Sigmoid colon (tissue), 7 donors: ENCODE measurements at places on chromosomes 3 and 15. TPM values are rescaled to one million over a fixed set of nuclear protein-coding genes. Genes with fewer than 3 reads are reported as not detected.

- DNase-seq, result no peak
- no peak overlapping the region for H3K27ac ChIP-seq
- H3K36me3 ChIP-seq, result peaks cover 7% of the 10 kb centered on the region
- no peaks in the 10 kb centered on the region for H3K4me1 ChIP-seq
- H3K27me3 ChIP-seq, result no peaks in the 10 kb centered on the region
- no peak overlapping the region for H3K4me3 ChIP-seq
Measured at GRCh38 chr15:41521614-41522013, 8.0 kb upstream of the LTK start.

DNA sequence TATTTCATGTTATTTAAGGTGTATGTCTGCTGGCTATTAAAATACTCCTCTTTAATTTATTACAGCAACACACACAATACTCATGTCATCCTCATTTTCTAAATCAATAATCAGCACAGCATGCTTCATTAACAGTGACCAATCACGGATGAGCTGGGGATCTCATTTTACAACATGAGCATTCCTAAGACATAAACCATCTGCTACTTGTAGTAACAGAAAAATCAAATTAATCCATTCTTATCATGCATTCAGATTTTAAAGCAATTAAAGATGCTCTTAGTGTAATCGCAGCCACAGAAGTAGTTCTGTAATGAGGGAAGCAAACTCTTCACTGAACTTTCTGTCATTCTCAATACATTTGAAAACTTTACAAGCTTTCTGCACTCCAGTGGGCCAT, 191.1 kb downstream of the TBC1D5 start:
- no peak overlapping the region for H3K4me3 ChIP-seq
- no peak overlapping the region for H3K27ac ChIP-seq
- H3K4me1 ChIP-seq, result no peaks in the 10 kb centered on the region
- DNase-seq, result no peak
- H3K27me3 ChIP-seq, result no peaks in the 10 kb centered on the region

- H3K27ac ChIP-seq, result no peak overlapping the region
Measured at GRCh38 chr3:171690281-171690680, 120.0 kb downstream of the PLD1 start.

DNA sequence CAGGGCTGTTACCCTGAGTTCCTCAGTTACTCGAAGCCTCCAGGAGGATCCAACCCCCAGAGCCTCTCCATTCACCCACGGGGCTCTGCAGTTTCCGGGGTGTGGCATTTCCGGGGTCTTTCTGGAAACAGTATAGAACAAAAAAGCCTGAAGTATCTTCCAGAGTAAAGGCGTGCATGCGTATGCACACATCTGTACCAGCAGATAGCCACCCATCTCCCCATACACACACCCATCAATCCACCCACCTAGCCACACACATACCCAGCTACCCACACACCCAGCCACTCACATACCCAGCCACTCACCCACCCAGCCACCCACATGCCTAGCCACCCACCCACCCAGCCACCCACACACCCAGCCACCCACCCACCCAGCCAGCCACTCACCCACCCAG, 2.9 kb upstream of the DNAJB8 start:
- H3K4me3 ChIP-seq, result no peak overlapping the region
- H3K27me3 ChIP-seq, result peaks cover 46% of the 10 kb centered on the region
- no peaks in the 10 kb centered on the region for H3K4me1 ChIP-seq
- H3K27ac ChIP-seq, result no peak overlapping the region
- H3K36me3 ChIP-seq, result no peaks in the 10 kb centered on the region

The LRRIQ4 gene
- total RNA-seq, result not detected

The HHATL gene
- total RNA-seq, result not detected

DNA sequence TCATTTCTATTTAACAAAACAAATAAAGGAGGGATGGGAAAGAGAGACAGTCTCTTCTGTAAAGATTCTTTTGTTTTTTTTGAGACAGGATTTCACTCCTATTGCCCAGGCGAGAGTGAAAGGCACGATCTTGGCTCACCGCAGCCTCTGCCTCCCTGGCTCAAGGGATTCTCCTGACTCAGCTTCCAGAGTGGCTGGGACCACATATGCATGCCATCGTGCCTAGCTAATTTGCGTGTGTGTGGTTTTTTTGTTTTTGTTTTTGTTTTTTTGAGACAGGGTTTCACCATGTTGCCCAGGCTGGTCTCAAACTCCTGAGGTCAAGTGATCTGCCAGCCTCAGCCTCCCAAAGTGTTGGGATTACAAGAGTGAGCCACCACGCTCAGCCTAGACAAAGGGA, 23.3 kb downstream of the STAG1 start:
- H3K4me3 ChIP-seq, result no peak overlapping the region
- no peaks in the 10 kb centered on the region for H3K36me3 ChIP-seq
- H3K4me1 ChIP-seq, result peaks cover 50% of the 10 kb centered on the region
- H3K27me3 ChIP-seq, result no peaks in the 10 kb centered on the region

GRCh38 chr3:59401924-59402323, 352.1 kb upstream of the CFAP20DC start:
- no peak overlapping the region for H3K27ac ChIP-seq
- H3K36me3 ChIP-seq, result no peaks in the 10 kb centered on the region
- no peak for DNase-seq
- H3K4me1 ChIP-seq, result no peaks in the 10 kb centered on the region
- no peak overlapping the region for H3K4me3 ChIP-seq

DNA sequence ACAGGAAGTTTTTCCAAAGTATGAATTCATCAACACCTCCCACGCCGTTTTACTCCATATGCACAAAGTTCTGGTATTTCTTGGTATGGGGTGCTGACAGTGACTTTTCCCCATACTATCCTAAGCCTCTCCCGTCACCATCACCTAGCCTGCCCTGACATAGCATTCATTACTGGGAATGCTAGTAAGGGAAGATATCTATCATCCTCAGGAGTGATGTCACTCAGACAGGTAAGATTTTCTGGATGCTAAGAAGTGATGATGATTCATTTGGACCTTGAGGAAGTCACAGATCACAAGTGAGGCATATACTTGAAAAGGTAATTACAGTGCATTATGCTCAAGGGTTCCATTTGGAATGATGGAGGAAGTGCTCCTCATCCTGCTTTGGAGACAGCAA, 355.1 kb upstream of the STAC start:
- no peaks in the 10 kb centered on the region for H3K36me3 ChIP-seq
- no peaks in the 10 kb centered on the region for H3K4me1 ChIP-seq
- no peak overlapping the region for H3K27ac ChIP-seq
- no peak overlapping the region for H3K4me3 ChIP-seq
- no peak for DNase-seq

DNA sequence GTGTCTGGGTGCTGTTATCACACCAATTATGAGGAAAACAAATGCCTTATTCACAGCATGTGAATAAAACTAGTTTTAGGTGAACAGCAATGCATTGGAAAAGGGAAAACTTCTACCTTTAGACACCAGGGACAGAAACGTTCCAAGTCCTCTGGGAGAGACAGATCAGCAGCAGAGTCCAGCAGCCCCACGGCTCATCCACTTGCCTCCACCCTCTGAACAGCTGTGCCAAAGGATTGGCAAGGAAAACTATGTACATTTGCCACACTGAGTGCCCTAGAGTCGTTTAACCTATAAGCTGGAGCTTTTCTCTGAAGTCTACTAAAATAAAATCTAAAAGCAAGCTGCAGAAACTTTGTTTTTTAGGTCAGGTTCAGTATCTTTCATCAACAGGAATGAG, 107.7 kb upstream of the EIF1B start:
- no peak overlapping the region for H3K27ac ChIP-seq
- H3K27me3 ChIP-seq, result no peaks in the 10 kb centered on the region
- no peaks in the 10 kb centered on the region for H3K36me3 ChIP-seq
- H3K4me1 ChIP-seq, result no peaks in the 10 kb centered on the region
- no peak overlapping the region for H3K4me3 ChIP-seq
- no peak for DNase-seq

DNA sequence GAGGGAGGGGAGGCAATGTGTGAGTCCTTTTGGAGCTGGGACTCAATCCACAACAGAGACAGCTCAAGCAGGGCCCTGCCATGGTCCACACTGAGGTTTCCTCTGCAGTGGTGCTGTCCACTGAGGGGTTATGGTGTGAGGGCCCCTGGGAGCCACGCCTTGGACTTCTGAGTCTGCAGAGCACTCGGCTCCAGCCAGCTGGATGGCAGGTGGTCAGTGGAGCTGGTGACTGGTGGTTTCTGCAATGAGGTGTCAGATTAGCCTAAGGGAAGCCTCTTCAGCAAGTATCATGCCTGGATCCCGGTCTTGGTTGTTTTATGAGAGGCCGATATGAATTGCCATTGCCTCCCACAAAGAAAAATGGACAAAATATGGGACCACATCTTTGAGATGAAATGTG, 21.7 kb downstream of the LSM3 start:
- no peak overlapping the region for H3K27ac ChIP-seq
- no peak overlapping the region for H3K4me3 ChIP-seq
- no peaks in the 10 kb centered on the region for H3K4me1 ChIP-seq
- H3K36me3 ChIP-seq, result peaks cover 22% of the 10 kb centered on the region
- DNase-seq, result no peak

GRCh38 chr3:161067335-161067734, 37.8 kb downstream of the B3GALNT1 start:
- DNase-seq, result no peak
- peaks cover 43% of the 10 kb centered on the region for H3K36me3 ChIP-seq
- no peaks in the 10 kb centered on the region for H3K27me3 ChIP-seq

GRCh38 chr3:123258811-123259420, 57.2 kb downstream of the SEC22A start:
- H3K4me1 ChIP-seq, result no peaks in the 10 kb centered on the region
- H3K4me3 ChIP-seq, result no peak overlapping the region
- no peaks in the 10 kb centered on the region for H3K27me3 ChIP-seq
- no peak for DNase-seq
- no peak overlapping the region for H3K27ac ChIP-seq

GRCh38 chr3:33855884-33856546, 57.6 kb downstream of the PDCD6IP start:
- H3K4me3 ChIP-seq, result no peak overlapping the region
- no peaks in the 10 kb centered on the region for H3K27me3 ChIP-seq
- H3K27ac ChIP-seq, result no peak overlapping the region
- DNase-seq, result no peak
- H3K4me1 ChIP-seq, result no peaks in the 10 kb centered on the region

DNA sequence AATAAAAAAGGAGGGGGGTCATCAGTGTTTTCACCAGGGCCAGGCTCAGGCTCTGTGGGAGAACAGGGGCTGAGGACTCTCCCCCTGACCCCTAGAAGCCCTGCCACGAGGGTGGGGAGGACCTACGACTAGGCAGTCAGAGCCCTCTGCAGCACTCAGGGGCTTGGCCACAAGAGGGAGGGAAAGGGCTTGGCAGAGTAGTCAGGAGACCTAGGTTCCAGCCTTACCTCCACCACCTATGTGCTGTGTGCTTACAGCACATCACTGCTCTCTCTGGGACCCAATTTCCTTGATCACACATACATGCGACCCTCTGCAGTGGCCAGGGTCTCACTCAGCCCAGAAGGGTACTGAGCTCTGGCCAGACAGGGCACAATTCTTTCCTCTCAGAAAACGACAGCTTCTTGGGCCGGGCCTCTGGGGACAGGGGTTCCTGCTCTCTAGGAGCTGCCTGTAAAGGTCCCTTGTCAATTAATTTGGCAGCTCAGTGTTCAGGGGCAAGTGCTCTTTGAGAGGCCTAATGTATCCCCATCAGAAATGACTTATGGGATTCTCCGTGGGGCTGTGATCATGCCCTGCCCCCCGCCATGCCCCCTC, 16.4 kb upstream of the SKIC8 start:
- H3K36me3 ChIP-seq, result no peaks in the 10 kb centered on the region
- no peaks in the 10 kb centered on the region for H3K27me3 ChIP-seq
- no peak overlapping the region for H3K27ac ChIP-seq
- peak; percentile 50 for DNase-seq

GRCh38 chr15:34988027-34988902, at the start of gene ZNF770:
TSS of gene ZNF770 (minus strand) at chr15:34988287. CDS start at chr15:34983434, 4,853 bp downstream.
- H3K27ac ChIP-seq, result peak within 1 kb of the TSS; percentile 92
- H3K4me1 ChIP-seq, result peaks cover 35% of the 10 kb centered on the region
- DNase-seq, result peak; percentile 87
- H3K27me3 ChIP-seq, result no peaks in the 10 kb centered on the region
- no peaks in the 10 kb centered on the region for H3K36me3 ChIP-seq
- peak within 1 kb of the TSS; percentile 72 for H3K4me3 ChIP-seq

- H3K36me3 ChIP-seq, result no peaks in the 10 kb centered on the region
- H3K4me3 ChIP-seq, result peak overlapping the region; percentile 48
- H3K27me3 ChIP-seq, result no peaks in the 10 kb centered on the region
- H3K4me1 ChIP-seq, result peaks cover 37% of the 10 kb centered on the region
Measured at GRCh38 chr3:142027300-142027699, 122.0 kb downstream of the TFDP2 start.

- H3K36me3 ChIP-seq, result no peaks in the 10 kb centered on the region
- H3K4me3 ChIP-seq, result no peak overlapping the region
- no peak for DNase-seq
Measured at GRCh38 chr3:103218793-103219192, 784.0 kb downstream of the ZPLD1 start.

DNA sequence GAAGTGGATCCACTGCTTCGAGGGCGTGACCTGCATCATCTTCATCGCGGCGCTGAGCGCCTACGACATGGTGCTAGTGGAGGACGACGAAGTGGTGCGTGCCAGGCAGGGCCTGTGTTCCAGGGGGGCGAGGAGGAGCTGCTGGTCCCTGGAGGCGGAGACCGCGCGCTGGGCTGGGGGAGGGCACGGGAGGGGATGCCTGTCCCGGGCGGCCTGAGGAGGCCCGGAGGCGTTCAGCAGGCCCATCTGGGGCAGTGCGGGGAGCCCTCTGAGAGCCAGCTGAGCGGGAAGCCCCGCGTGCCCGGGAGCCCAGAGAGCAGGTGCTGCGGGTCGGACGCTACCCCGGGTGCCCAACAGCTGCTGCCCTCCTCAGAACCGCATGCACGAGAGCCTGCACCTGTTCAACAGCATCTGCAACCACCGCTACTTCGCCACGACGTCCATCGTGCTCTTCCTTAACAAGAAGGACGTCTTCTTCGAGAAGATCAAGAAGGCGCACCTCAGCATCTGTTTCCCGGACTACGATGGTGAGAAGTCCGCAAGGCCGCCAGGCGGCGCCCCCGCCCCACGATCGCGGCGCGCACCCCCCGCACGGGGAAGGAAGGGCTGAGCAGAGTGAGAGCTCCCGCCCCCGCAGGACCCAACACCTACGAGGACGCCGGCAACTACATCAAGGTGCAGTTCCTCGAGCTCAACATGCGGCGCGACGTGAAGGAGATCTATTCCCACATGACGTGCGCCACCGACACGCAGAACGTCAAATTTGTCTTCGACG, 2.9 kb downstream of the GNAT1 start:
- H3K36me3 ChIP-seq, result no peaks in the 10 kb centered on the region
- no peaks in the 10 kb centered on the region for H3K4me1 ChIP-seq
- DNase-seq, result peak; percentile 81
- no peak overlapping the region for H3K27ac ChIP-seq

- no peak overlapping the region for H3K4me3 ChIP-seq
- H3K27ac ChIP-seq, result peak overlapping the region; percentile 40
- no peaks in the 10 kb centered on the region for H3K4me1 ChIP-seq
- DNase-seq, result peak; percentile 24
Measured at GRCh38 chr3:195230244-195230643, 40.7 kb downstream of the XXYLT1 start.

GRCh38 chr3:63878394-63879060, 14.9 kb downstream of the ATXN7 start:
- peaks cover 40% of the 10 kb centered on the region for H3K4me1 ChIP-seq
- H3K27ac ChIP-seq, result peak overlapping the region; percentile 33
- no peak for DNase-seq
- no peaks in the 10 kb centered on the region for H3K36me3 ChIP-seq
- no peak overlapping the region for H3K4me3 ChIP-seq

The FGF7 gene
- 133 TPM for total RNA-seq

The KNG1 gene
- not detected for total RNA-seq
